ENCODE measurements at places on chromosomes 6 and 20.

DNA sequence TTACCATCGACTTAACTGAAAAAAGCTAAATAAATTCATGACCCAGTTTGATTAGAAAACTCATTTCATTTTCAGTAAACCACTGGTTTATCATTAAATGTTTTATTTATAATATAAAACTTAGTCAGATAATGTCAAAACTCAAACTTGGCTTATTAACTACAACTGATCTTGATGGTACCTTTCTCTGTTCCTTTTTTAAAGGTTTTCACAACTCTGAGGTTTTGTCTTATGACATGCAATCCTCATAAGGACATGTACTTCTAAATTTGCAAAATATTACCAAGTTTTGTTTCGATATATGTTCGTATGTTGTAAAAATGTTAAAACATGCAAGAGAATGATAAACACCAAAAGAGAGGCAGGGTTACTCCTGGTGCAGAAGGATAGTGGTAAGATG, 82.5 kb upstream of the PDE10A start:
- DNase-seq, result no peak

GRCh38 chr20:5569021-5569420, 181.2 kb upstream of the SHLD1 start:
- peak; percentile 56 for DNase-seq

DNA sequence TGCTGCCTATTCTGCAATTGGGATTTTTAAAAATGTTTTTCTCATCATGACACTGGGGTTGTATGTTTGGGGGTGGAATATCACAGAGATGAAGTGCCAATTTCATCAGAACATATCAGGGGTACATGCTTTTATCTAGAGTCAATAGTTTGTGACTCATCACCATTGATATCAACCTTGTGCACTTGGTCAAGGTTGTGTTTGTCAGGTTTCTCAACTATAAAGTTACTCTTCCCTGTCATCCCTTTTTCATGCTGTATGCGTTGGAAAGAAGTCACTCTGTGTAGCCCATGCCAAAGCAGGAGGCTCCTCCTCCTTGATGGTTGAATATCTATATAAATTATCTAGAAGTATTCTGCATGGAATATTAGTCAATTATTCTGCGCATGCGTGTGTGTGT, 145.4 kb upstream of the TSHZ2 start:
- no peak for DNase-seq

DNA sequence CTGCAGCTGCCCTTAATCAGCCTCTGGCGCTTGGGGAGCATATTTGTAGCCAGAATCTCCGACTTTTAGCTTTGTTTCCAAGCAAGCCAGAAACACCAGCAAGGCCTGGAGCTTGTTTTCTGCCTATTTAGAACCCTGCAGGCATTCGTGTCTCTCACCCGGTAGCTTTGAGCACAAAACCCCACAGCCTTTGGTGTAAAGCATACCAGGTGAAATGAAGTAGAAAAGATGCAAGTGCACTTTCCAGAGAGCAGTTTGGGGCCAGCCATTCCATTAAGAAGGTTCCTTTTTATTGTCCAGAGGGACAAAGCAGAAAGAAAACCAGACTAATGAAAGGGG, 736 bp downstream of the FAM217B start:
- no peak for DNase-seq

- no peak for DNase-seq
Observed at GRCh38 chr6:39530201-39530759, 194.9 kb downstream of the KIF6 start.

DNA sequence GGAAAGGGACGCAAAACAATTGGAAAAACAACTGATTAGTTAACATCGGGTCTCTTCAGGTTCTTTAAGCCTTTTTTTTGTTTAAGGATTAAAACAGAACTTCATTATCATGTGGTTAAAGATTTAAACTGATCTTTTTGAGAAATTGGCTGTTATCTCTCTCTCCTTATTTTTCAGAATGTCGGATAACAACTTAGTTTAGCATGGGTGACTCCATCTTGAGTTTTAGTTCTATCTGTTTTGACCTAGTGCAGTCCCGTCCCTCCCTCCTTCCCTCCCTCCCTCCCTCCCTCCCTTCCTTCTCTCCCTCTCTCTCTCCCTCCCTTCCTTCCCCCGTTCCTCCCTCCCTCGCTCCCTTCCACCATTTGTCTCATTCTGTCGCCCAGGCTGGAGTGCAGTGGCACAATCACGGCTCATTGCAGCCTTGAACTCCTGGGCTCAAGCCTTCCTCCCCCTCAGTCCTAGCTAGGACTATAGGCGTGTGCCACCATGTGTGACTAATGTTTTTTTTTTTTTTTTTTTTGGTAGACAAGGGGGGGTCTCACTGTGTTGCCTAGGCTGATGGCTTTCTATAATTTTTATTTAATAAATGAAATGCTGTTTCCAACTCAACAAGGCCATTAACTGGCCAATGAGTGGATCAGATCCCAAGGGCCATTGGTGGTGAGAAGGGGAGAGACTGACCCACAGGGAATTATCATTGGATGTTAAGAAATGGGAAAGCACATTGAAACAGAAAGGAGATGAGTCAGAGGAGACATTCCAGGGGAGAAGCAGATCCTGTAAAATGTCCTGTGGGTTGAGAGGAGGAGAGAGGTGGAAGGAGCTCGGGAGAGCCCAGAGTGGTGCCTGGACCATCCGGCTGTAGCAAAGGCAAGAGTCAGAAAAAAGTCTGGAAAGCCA, 13.6 kb downstream of the BAK1 start:
- no peak for DNase-seq

DNA sequence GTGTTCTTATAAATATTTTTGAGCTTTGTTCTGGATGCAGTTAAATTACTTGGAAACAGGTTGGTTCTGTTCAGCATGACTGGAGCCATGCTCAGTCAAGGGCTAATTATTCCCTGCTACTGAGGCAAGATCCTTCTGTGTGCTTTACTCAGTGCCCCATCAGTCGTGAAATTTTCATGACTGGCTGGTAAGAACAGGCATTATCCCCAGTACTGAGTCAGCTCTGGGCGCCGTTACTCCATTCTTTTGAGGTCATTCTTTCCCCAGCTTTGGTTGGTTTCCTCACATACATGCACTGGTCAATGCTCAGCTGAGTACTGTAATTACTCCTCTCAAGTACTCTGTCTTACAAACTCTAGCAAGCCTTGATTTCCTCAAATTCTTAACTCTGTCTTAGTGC, 71.3 kb downstream of the CDKAL1 start:
- no peak for DNase-seq

GRCh38 chr6:32668226-32668747, 1.8 kb upstream of the HLA-DQB1 start:
- DNase-seq, result no peak

- DNase-seq, result no peak
Observed at GRCh38 chr6:111938710-111939109, 65.5 kb upstream of the FYN start.

GRCh38 chr20:61192337-61192950, 59.6 kb upstream of the CDH4 start:
- DNase-seq, result no peak

DNA sequence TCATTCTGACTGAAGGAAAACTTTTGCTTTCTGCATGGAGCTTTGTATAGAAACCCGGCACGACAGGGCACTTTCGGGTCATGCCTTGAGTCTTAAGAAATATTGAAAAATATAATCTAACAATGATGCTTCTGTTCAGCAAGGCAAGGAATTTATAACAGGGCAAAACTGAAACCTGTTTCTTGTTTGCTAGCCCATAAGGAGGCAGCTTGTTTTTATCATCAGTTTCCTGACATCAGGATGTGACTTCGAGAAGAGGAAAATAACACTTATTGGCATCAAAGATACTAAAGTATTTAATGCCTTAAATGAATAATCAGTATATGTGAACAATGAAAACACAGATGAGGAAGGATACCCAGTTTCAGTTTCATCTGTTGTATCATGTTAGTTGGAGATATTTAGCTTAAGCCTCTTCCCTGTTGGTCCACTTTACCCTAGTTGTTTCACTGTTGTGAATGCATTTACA, 146.5 kb downstream of the CDKAL1 start:
- DNase-seq, result no peak

GRCh38 chr6:100461278-100461916, 3.3 kb downstream of the SIM1 start:
- no peak for DNase-seq

GRCh38 chr6:96301781-96302180, 219.8 kb upstream of the UFL1 start:
- no peak for DNase-seq

- DNase-seq, result no peak
Observed at GRCh38 chr6:113500221-113500620, 356.9 kb upstream of the MARCKS start.

GRCh38 chr20:46720776-46721425, 11.5 kb downstream of the SLC2A10 start:
- DNase-seq, result no peak

DNA sequence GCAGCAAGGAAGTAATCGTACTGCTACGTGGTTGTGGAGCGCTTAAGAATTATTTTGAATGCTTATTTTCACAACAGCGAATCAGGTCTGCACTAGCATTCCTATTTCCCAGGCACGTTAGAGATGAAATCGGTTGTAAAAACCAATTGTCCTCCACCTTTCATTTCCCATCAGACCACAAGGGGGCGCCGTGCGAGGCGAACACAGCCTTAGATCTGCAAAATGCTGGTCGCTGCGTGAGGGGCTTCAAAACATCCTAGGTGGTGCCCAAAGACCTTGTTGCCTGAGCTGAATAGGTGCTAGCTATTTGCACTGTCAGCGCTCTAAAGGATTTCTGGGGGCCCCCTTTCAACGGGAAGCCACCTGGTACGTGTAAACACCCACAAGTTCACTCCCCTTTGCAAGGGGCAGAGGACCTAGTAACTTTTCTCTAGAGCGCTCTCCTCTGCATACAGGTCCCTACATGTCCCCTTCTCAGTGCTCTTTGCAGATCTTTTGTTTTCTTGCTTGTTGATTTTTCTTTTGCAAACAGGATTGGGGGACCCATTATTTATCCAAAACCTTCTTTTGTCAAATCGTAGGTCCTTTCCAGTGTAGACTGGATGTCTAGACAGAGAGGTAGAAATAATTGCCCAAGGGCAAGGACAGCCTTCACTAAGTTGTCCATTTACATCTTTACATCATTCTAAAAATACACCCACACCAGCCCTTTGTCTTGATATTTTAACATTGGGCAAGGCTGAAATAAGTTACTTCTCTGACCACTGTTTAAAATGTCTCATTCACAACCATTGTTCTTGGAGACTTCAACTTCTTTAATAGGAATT, 59.8 kb downstream of the NEDD9 start:
- DNase-seq, result no peak

- DNase-seq, result no peak
Observed at GRCh38 chr6:121008553-121008952, 325.7 kb downstream of the TBC1D32 start.

- no peak for DNase-seq
Observed at GRCh38 chr6:117188627-117189201, 76.6 kb upstream of the VGLL2 start.

DNA sequence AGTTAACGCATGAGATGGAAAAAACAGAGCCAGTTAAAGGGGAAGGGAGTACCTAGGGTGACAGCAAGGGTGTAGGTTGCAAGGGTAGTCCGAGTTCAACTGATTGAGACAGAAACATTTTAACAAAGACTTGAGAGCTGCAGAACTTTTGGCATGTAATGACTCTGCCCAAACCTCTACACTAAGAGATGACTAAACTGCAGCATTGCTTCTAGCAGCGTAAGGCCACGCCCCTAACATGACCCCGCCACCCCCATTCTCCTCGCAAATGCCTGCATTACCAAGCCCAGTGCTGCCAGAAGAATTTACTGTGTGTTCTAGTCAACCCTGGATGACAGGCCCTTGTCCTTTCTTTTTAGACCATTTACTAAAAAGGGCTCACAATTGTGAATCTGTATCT, 6.3 kb upstream of the HINT3 start:
- DNase-seq, result no peak

DNA sequence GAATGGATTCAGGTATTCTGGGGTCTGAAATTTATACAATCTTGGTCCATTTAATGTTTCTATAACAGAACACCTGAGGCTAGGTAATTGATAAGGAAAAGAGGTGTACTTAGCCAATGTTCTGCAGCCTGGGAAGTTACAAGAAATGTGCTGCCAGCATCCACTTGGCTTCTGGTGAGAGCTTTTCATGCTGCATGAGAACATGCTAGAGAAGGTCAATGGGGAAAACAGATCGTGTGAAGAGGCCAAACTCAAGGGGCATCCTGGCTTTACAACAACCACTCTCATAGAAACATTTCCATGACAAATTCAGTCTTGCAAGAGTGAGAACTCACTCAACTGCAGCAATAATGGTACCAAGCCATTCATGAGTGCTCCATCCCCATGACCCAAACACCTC, 16.8 kb downstream of the IL22RA2 start:
- DNase-seq, result no peak

- no peak for DNase-seq
Observed at GRCh38 chr20:59958626-59959025, 403 bp downstream of the CDH26 start.

DNA sequence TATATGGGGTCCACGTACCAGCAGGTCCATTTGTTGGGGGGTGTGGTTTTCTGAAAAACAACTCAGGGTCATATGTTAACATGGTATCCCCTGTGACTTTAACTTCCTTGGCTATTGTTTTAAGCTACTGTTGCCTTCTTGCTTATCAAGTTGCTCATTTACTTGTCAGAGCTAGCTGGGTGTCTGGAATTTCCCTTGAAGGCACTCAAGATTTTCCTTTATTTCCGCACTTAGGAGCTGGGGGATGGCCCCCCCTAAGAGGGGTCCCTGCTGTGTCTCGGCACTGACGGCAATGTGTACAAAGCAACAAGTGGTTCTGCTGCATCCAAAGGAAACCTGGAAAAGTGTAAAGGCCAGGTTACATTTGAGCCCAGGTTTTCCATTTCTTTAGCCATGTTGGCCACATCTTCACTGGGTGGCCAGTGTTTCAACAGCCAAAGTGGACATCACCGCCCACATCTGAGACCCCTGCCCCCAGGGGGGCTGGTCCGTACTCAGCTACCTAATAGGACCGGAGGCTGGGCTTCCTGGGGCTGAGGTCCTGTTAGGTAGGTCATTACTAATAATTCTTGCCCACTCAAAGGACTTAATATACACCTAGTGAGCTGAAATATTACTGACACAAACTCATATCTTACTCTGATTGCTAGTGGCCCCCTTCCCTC, 24.8 kb upstream of the SYNDIG1 start:
- DNase-seq, result no peak

DNA sequence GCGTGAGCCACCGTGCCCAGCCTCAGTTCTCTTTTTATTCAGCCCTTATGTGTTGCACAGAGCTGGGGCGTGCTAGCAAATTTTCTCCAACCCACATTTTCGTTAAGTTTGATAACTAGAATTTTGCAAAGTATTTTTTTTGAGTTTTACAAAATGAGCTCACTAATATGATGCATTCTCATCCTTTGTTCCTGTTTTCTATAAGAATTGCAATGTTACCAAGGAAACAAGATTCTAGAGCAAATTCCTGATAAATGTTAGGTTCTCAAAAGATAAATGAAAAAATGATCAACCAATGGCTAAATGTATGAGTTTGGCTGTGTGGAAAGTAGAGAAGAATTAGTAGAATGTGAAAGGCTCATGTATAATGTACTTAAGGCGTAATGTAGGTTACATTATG, 529.8 kb downstream of the MAFB start:
- no peak for DNase-seq

GRCh38 chr20:57004951-57005933, 261.2 kb downstream of the BMP7 start:
- DNase-seq, result no peak

Measured in glomerular endothelial cell (primary cell).